ENCODE measurements at places on chromosomes 4 and X.

DNA sequence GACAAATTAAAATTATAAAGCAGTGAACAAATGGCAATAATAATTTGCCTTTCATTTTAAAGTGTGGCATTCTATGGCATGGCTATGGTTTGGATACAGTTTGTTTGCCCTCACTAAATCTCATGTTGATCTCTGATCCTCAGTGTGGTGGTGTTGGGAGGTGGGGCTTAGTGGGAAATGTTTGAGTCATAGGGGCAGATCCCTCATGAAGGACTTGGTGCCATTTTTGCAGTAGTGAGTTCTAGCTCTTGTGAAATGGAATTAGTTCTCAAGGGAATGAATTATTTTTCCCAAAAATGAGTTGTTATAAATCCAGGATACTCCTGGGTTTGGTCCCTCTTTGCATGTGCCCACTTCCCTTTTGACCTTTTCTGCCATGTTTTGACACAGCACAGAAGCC, 181.4 kb downstream of the AMELX start:
- DNase-seq = no peak

GRCh38 chrX:129678614-129679195, 23.9 kb upstream of the APLN start:
- DNase-seq = peak; percentile 50

DNA sequence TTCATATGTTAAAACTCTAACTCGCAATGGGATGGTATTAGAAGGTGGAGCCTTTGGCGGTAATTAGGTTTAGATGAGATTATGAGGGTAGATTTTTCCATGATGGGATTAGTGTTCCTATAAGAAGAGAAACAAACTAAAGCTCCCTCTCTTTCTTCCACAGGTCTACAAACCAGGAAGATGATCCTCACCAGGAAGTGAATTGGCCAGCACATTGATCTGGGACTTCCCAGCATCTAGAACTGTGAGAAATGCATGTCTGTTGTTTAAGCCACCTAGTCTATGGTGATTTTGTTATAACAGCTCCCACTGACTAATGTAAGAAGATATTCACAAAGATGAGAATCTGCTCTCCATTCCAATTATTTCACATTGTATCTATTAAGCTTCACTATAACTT, 2266.9 kb downstream of the PCDH7 start:
- no peak for DNase-seq

GRCh38 chrX:83771664-83772063, 89.3 kb upstream of the CYLC1 start:
- no peak for DNase-seq

GRCh38 chrX:132737743-132738142, 220.7 kb downstream of the HS6ST2 start:
- DNase-seq = peak; percentile 55

GRCh38 chrX:41677183-41678060, 11.4 kb upstream of the GPR34 start:
- no peak for DNase-seq

- DNase-seq = no peak
Observed at GRCh38 chr4:183478123-183478522, 26.7 kb upstream of the ING2 start.

GRCh38 chrX:153157450-153157849, 21.6 kb upstream of the MAGEA1 start:
- DNase-seq = no peak

DNA sequence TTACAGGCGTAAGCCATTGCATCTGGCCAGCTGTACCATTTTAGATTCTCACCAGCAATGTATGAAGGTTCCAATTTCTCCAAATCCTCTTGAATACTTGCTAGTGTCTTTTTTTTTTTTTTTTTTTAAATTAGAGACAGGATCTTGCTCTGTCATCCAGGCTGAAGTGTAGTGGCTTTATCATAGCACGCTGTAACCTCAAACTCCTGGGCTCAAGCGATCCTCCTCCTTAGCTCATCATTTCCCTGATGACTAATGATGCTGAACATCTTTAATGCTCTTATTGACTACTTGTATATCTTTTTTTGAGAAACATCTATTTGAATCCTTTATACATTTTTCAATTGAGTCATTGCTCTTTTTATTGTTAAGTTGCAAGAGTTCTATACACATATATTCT, 40.3 kb downstream of the HDAC8 start:
- DNase-seq = no peak

DNA sequence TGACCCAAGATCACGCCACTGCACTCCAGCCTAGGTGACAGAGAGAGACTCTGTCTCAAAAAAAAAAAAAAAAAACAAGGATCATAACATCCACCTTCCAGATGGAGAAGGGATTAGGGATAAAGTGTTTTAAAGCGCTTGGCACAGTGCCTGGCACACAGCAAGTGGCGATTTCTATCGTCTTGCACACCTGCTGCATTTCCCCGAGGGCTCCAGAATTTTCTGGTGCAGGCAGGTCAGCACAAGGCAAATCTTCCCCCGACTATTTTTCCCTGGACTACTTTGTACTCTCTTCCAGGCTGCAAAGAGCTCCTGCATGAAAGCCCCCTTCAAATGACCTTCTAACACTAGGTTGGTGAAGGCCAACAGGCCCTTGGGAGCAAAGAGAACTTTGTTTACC, 57.3 kb downstream of the APBB2 start:
- DNase-seq = no peak

DNA sequence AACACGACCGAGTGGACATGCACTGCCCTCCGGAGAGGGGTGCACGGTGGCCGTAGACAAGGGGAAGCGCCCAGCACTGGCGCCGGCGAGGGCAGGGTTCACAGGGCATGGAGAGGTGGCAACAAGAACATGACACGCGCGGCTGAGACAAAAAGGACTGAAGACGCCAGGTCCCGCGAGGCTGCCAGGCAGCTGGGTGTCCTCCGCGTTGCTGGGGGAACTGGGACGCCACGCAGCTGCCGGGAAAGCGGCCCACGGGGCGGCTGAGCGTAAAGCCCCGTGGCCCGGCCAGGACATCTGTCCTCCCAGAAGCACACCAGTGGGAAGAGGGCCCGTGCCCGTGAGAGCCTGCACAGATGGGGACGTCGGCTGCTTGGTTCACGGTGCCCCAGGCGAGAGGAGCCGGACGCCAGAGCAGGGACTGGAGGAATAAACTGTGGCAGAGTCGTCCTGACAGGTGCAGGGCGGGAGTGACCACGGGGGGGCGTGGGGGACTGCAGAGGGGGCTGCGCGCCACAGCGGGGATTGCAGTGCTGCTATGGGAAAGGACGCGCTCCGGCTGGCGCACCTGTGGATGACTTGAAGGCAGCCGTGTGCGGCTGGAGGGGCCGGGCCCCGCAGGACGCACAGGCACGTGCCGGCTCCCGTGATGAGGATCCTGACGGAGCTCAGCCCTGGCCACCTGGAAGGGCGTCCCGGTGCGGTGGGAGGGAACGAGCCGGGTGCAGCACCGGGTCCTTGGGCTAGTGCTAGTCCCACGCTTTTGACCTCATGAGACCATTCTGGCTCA, 32.1 kb upstream of the GTPBP6 start:
- no peak for DNase-seq

GRCh38 chrX:80306007-80306406, 114.2 kb upstream of the TENT5D start:
- DNase-seq = no peak

- no peak for DNase-seq
Observed at GRCh38 chr4:23822181-23822580, 67.7 kb downstream of the PPARGC1A start.
